ENCODE measurements at places on chromosomes 1 and 21.

DNA sequence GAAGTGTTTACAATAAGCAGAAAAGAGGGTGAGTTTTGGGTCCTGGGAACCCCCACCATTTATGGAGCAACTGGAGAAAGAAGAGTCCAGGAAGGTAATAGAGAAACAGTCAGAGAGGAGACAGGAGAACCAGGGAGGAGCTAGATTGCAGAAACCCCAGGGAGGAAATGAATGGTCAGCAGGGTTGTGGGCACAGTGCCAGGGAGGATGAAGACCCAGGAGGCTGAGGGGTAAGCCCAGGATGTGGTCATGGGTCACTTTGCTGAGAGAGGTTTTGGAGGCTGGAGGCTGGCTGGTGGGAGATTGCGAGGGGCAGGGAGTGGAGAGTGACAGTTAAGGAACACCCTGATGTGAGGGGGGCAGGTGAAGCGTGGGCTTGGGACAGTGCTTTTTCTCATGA is 169.9 kb upstream of the CSF3R start:
- DNase-seq: no peak

DNA sequence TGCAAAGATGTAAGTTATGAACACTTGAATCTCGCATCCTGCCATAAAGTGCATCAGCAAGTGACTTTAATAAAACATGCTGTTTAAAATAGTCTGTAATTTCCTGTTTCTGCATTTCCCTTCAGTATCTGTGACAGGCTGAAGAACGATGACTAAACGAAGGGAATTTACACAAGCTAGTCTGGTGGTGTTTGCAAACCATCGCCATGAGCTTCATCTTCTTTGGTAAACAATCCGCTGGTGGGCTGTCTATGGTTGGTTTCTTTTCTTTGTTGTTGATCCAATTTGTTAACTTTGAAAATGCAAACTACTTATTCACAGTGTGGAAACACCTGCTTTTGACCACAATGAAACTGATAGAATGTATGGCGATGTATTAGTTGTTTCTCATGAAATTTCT is 13.9 kb downstream of the SERTAD4 start:
- DNase-seq: no peak

GRCh38 chr21:28793043-28793442 is 199.6 kb downstream of the LTN1 start:
- DNase-seq: no peak

- no peak for DNase-seq
Measured at GRCh38 chr1:191368891-191369654, 789.2 kb upstream of the RGS18 start.

GRCh38 chr1:2314803-2315673 is 76.3 kb downstream of the MORN1 start:
- DNase-seq: peak; percentile 94

DNA sequence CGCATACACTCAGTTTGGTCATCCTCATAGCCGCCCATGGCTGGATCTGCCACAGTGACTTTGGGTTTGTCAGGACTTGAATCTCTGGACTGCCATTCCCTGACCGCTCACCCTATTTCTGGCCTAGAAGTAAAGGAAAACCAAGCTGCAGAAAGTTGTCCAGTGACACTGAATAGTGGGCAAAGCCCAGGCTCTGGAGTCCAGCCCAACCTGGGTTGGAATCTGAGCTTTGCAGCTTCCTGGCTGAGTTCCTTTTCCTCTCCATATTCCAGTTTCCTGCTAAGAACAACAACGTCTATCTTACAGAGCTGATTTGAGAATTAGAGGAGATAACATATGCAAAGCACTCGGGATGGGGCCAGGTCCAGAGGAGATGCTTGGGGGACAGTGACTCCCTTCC is 15.6 kb upstream of the EIF4G3 start:
- DNase-seq: no peak

DNA sequence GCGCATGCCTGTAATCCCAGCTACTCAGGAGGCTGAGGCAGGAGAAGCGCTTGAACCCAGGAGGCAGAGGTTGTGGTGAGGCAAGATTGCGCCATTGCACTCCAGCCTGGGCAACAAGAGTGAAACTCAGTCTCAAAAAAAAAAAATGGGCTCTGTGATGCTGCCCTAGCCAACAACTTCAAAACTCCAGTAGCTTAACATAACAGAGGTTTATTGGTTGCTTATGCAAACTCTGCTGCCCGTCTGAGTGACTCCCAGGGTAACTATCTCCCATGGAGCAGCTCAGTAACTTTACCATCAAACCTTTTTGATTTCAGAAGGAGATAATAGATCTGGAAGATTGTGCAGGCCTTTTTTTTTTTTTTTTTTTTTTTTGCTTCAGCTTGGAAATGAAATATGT is 18.9 kb upstream of the ITLN2 start:
- DNase-seq: no peak

DNA sequence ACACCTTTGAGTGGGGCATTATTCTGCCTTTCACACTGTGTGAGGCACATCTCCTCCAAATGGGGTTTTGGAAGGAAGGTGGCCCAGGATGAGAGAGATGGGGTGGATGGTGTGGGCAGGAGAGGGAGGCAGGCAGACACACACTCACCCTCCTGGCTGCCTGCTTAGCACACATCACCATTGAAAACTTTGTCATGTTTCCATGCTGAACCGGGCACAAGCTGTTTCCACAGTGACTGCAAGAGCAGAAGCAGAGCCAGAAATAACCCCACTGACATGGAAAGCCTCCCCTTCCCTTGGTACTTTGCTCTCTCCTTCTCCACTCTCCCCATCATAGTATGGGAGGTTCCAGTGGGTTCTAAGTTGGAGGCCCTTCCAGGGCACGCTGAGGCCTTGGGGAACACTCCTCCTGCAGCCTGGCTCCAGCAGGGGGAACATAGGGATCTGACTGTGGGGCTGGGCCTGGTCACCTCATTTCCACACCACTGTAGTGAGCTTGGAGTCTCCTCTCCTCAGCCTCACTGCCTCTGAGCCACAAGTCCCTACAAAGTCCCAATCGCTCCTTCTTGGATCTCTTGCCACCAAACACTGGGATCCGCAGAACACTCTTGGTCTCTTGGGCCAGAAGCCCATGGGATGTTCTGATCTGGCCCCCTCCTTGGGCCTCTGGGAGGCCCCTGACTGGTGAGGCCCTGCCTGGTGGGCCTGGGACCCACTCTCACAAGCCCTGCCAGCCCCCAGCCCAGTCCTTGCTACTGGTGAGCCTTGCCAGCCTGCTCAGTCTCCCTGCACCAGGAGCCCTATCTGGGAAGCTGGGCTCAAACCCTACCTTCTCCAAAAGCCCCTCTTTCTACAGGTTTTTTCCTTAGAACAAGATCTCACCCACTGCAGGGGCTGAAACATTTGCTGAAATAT is 163.0 kb upstream of the EDN2 start:
- no peak for DNase-seq

- no peak for DNase-seq
Measured at GRCh38 chr1:211822677-211823407, 7.7 kb downstream of the LPGAT1 start.

DNA sequence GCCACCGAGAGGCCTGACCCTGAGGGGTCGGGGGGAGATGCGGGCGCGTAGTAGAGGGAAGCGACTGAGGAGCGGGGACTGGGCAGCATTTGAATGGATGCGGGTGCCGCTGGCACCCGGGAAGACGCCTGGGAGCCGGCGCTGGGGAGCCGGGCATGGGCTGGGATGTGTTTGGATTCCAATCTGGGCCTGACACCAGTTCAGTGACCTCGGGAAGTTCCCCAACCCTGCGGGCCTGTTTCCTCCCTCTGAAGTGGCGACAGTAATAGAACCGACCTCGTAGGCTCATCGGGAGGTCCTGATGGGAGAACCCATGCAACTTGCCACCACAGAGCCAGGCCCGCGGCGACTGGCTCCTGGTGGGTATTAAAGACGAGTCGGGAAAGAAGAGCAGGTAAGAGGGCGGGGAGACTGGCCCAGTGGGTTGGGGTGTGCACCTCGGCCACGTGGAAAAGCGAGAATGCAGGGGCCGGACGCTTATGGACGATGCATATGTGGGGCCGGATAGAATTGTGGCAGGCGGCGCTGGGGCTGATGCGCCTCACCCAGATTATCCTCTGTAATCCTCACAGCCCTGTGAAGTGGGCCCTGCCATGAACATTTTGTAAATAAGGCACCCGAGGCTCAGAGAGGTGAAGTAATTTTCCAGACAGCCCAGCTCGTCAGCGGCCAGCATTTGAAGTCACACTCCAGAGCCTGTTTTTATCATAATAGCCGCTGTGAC is 105.8 kb downstream of the SLC16A1 start:
- DNase-seq: no peak

DNA sequence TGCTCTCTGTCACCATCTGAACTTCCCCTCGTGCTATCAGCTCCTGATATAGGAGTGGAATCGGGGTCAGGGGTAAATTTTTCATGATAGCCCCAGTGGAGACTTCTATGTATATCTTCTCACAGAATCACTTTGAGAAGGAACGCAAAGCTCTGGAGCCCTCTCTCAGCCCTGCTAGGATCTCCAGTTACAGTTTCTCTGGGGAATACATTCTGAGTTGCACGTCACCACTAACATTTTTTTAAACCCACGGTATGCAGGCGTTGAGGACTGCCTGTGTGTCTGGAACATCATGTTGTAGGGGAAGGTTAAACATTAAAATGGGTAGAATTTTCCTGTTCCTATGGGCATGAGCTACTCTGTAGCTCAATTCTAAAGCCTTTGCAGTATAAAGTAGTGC is 116.4 kb upstream of the FAM78B start:
- DNase-seq: no peak

DNA sequence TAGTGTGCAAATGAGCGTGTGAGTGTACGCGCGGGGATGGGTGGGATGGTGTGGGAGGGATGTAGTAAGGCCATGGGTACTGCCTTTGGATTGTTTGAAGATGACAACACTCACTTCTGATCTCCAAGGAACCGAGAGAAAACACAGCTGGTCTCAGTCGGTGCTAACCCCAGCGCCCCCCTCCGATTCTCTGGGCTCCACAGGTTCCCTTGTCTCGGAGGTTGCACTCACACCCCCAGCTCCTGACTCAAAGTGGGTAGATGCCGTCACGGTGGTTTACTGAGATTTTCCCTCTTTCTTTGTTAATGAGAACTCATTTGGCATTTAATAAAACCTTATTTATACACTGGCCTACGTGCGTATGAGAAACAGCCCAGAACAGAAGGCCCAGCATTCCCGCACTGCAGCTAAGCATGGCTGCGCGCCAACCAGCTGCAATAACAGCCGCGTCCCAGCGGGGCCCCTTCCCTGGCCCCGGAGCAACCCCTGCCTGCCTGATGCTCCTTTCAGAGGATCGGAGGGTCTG is 25.8 kb downstream of the ABCA4 start:
- peak; percentile 27 for DNase-seq

DNA sequence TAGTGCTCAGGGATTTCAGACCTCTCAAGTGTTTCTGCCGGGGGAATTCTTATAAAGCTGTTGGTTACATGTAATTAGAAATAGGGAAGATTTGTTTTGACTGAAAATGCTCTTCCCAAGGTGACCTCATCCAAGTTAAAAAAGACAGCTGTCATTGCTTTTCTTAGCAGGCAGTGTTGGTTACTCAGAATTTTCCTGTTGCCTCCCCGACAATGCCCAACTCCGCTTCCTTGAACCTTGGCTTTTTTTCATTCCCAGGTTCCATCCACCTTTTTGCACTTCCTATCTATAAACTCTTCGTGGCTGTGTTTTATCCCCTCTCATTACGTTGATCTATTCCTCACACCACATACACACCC is 825 bp upstream of the DPH5 start:
- DNase-seq: no peak

DNA sequence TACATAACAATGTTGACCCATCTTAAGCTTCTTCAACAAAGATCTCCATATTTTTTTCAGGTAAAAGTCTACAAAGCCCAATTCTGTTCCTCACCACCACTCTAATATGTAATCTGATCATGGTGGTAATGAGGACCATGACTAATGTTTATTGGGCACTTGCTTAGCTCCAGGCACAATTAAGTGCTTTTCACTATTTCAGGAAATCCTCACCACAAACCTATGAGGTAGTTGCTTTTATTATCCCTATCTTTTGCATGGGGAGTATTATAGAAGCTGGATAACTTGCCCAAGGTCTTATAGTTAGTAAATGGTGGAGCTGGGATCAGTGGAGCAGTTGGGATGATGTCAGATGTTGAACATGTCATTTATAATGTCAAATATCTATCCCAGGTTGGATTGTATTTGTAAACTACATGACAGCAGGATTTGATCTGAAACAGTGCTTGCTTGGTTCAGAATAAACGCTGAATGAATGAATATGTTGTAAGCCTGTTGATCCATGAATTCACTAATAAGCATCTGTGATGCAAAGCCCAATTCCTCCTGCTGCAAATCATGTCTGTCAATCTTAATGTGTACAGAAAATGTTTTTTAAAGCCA is 283.3 kb upstream of the ST6GALNAC5 start:
- DNase-seq: no peak

- DNase-seq: no peak
Measured at GRCh38 chr1:27109103-27109822, 45.7 kb downstream of the SLC9A1 start.

DNA sequence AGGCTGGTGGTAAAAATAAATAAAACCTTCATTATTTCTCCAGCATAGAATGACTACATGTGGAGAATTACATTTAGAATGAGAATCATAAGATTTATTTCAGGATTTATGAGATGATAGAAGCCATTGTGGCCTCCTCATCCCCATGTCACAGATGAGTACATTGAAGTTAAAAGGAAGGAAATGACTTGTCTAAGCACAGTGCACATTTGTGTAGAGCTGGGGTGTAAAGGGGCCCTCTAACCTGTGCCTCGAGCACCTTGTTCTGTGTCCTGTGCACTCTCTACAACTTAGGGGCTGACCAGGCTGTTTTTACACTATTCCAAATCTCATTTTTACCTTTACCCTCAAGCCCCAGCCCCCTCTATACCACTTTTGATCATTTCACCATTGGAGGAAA is 179.4 kb downstream of the RHOU start:
- DNase-seq: no peak

DNA sequence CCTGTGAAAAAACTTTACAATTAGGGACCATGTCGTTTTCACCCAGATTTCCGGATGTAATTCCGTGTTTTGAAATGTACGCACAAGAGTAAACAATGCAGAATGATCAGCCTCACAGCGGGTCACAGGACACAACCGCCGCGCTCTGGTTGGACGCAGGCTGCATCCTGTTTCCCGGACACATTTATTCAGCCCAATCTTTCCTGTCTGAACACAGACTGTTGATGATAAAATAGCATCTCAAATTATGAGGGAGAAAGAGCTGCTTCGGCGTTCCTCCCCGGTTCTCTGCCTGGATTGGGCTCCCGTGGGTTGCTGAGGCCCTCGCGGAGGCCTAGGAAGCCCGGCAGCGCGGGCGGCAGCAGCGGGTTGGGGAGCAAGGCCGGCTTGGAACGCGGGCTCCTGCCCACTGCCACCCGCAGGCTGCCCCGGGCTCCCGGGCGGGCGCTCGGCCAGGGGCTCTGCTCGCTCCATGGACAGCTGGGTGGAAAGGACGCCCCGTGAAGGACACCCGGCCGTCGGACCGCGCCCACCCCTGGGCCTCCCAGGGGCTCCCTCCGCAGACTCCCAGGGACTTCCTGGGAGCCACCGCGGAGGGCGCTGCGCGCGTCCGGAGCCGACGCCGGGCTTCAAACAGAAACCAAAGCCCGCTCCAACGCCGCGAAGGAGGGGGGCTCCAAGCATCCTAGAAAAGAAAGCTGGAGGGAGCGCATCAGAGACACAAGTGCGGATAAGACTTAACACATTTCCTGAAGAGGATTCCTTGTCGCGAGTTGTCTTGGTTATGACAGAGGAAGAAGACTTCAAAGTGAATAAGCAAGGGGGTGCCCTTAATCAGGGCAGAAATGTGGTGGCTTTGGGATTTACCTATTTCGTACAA is 122.3 kb downstream of the ESRRG start:
- DNase-seq: peak; percentile 67
